ENCODE measurements at places on chromosomes 11 and 22.
A peak's percentile ranks its signal among the peaks of the same experiment; 100 is the strongest.

DNA sequence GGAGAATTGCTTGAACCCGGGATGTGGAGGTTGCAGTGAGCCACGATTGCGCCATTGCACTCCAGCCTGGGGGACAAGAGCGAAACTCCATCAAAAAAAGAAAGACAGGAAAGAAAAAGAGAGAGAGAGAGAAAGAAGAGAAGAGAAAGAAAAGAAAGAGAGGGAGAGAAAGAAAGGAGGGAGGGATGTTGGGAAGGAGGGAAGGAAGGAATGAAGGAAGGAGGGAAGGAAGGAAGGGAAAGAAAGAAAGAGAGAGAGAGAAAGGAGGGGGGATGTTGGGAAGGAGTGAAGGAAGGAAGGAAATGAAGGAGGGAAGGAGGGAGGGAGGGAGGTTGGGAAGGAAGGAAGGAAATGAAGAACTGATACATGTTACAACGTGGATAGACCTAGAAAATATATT, 12.3 kb upstream of the SPINDOC start:
- DNase-seq = no peak

DNA sequence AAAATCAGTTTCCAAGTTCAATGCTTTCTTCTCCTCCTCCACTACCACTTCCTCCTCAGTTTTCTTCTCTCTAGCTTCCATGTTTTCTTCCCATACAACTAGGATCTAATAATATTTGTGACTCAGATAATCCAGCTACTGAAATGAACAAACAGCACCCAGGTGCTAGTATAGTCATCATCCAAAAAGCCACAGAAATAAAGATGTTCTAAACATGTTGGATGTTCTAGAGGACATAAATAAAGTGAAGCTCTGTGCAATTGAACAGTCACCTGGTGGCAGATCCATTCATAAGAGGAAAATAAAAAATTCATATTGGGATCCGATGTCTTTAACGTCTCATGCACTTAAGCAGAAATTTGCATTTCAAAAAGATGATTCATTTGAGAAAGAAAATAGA, 142.8 kb downstream of the ENTHD1 start:
- DNase-seq = no peak

- DNase-seq = no peak
Observed at GRCh38 chr11:48880021-48880441, 103.7 kb downstream of the TRIM51G start.

DNA sequence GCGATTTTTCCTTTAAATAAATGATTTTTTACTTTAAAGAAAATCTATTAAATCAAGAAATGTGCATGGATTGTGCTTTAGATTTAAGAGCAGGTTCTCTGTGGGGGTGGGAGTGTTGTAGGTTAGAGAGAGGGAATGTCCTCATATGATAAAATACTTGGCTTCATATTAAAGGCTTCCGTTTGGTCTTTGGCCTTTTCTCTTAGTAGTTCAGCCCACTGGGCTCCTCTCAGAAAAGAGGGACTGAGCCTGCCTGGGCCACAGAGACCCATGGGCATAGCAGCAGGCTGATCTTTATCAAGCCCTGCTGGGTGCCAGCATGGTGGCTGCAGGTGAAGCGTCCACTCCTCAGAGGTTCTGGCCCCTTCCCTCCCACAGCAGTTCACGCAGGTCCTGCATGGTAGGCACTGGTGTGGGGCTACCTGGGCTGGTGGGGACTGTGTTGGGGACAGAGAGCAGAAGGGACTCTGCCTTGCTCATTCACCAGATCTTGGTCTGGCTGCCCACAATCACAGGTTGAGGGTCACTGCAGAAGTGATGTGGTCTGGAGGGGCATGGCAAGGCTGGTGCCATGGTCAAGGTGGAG, 4.3 kb downstream of the PANX1 start:
- DNase-seq = no peak

- DNase-seq = peak; percentile 55
Observed at GRCh38 chr22:23242473-23243001, 62.2 kb downstream of the BCR start.

GRCh38 chr11:130786586-130786985, 129.7 kb downstream of the SNX19 start:
- no peak for DNase-seq

DNA sequence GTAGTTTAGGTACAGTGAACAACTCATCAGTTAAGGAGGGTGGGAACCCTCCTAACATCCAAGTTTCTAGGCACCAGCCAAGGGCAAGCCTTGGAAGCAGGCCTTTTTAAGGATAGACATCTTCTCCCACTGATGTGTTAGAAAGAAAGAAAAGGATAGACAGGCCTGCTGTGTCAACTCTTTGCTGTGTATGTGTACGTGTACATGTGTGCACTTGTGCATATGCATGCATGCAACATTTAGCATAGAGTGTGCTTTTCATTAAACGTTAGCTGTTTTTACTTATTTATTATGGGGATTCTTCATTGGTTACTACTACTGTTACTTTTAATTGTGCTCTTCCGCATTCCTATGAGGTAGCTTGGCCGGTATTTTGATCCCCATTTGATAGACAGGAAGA, 36.1 kb downstream of the RNF169 start:
- no peak for DNase-seq

DNA sequence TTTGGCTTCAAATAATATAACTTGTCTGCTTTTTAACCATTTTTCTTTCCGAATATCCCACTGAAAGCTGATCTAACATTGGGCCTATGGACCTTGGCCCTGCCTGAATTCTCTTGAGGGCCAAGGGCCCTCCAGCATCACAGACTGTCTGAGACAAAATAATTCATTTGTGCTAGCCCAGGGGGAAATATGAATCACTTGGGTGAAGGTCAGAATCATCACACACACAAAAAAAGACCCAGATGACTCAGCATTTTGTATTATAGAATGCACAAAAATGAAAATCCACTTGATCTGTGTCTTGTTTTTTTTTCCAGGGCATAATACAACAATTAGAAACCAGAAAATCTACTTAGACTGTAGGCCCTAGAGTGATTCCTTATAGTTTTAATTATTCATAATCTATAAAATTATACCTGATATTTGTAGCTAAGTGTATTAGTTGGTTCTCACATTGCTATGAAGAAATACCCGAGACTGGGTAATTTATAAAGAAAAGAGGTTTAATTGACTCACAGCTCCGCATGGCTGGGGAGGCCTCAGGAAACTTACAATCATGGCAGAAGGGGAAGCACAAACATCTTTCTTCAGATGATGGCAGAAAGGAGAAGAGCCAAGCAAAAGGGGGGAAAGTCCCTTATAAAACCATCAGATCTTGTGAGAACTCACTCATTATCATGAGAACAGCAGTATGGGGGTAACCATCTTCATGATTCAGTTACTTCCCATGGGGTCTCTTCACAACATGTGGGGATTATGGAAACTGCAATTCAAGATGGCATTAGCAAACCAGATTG, 15.6 kb upstream of the RDX start:
- peak; percentile 64 for DNase-seq

- peak; percentile 92 for DNase-seq
Observed at GRCh38 chr22:42780070-42780540, 59.4 kb upstream of the A4GALT start.

GRCh38 chr11:28347371-28347770, 239.2 kb downstream of the METTL15 start:
- no peak for DNase-seq

GRCh38 chr11:32358729-32359128, 76.6 kb downstream of the WT1 start:
- DNase-seq = no peak

GRCh38 chr11:111115890-111116289, 129.6 kb upstream of the POU2AF2 start:
- no peak for DNase-seq

DNA sequence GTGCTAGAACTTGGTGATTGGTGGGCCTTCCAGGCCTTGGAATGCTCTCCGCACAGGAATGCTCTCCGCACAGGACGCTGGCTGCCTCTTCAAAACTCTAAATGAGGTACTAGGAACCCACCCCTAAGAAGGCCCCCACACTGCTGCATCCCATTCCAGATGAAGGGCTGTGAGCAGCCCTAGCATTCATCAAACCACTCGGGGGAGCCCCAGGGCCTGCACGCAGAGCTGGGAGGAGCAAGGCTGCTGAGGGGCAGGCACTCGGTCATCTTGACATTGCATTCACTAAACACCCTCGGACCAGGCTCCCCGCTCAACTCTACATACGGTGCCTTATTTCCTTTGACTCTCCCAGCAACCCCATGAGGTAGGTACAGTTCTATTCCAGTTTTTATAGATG, 49.2 kb upstream of the EMID1 start:
- DNase-seq = no peak

DNA sequence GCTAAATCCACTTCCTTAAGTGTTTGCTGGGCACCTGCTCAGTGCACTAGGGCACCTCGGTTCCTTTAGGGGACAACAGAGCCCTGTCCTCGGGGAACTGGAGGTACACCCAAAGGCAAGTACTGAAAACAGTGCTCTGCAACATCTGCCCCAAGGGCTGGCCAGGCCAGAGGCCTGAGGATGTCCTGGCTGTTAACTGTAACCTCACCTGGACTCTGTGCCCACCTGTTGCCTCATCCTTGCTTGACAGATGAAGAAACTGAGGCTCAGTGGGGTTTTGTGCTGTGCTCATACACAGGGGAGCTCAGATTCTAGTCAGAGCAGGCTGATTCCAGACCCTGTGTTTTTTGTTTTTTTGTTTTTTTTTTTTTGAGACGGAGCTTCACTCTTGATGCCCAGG, 2.6 kb downstream of the SEC14L4 start:
- DNase-seq = no peak

GRCh38 chr22:41899110-41899509, 15.8 kb downstream of the SHISA8 start:
- no peak for DNase-seq

DNA sequence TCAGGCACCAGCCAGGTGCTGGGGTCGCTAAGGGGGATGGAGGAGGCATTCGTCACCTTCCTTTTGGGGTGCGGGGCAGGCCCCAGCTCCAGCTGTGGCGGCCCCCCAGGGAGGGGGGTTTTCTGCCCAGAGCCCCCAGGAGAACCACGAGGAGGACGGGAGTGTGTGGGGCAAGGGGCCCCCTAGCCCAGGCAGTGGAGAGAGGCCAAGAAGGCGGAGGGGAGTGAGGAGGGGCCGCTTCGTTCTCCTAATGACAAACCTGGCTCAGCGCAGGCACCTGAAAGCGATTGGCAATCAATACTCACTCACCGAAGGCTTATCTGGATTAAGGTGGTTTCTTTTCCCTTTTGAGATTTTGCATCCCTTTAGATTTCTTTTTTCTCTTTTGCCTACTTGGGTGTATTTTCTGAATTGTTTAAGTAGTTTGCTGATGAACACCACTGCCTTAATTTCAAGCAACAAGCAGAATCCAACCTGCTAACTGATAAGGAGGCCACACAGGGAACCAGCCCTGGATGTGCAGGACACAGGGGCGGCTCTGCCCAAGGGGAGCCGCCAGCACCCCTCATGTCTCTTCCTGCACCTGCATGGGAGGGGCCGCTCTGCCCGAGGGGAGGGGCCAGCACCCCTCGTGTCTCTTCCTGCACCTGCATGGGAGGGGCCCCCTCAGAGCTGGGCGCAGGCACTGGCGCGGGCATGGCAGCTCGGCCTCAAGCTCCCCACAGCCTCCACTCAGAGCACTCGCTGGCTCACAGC, 122.3 kb downstream of the BRD1 start:
- DNase-seq = no peak

DNA sequence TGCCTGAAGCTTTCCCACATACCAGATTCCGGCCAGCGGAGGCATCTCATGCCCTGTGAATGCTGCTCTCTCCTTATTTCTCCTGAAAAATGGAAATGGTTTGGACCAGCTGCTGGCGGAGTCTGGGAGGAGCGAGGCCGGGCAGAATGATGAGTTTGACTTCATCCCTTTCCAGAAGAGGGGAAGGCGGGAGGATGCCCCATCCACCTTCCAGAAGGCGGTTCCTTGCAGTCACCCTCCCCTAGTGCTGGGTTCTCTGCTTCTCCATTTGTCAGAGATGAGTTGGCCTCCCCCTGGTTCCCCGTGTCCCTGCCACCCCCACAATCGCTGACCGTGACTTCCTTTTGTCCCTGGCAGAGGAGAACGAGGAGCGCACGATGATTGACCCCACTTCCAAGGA, 75.6 kb downstream of the PARVB start:
- DNase-seq = no peak

- DNase-seq = no peak
Observed at GRCh38 chr22:32407312-32407711, 4.7 kb downstream of the RTCB start.

DNA sequence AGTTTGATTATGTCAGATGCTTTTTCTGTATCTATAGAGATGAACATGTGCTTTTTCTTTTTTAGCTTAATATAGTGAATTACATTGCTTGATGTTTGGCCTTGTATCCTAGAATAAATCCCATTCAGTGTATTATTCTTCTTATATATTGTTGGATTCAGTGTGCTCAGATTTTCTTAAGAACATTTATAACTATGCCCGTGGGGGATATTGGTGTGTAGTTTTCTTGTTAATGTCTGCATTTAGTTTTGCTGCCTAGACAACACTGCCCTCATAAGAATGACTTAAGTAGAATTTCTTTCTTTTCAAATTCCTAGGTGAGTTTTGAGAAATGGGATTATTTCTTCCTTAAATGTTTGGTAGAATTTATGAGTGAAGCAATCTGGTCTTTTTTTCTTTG, 98.5 kb downstream of the TMEM135 start:
- no peak for DNase-seq

GRCh38 chr11:122192634-122193255, 76.7 kb upstream of the BLID start:
- DNase-seq = no peak

GRCh38 chr22:37501610-37502341, 15.6 kb upstream of the MFNG start:
- peak; percentile 77 for DNase-seq

- no peak for DNase-seq
Observed at GRCh38 chr11:64071849-64072248, 36.1 kb downstream of the FLRT1 start.

GRCh38 chr11:128625746-128626145, 38.4 kb upstream of the ETS1 start:
- no peak for DNase-seq

GRCh38 chr11:100340466-100341319, 346.4 kb upstream of the ARHGAP42 start:
- no peak for DNase-seq

DNA sequence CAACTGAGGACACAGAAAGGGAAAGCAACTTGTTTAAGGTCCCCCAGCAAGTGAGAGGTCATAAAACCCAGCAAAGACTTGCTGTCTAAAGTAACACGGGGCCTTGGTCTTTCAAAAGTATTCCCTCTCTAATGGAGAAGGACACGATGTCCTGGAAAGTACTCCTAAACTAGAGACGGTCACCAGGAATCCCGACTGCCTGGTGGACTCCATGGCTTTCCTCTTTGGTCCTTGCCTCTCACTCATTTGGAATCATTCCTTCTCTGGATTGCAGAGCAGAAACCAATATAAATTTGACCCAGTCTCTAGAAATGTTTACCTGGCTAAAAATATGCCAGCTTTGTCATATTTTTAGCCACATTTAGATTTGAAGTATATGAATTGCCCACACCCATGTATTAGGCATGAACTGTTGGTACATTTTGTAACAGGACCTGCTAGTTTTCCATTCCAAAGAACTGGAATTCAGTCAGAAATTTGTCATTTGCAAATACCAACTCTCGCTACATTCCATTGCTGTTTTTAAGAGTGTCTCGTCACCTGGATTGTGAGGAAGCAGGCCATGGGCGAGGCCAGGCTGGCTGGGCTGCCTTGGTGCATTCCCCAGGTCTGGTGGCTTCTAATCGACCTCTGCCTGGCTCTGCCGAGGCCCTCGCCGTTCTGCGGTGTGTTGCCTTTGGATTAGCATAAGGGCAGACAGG, 12.9 kb downstream of the NAV2 start:
- no peak for DNase-seq
